Breast epithelium (tissue), 4 donors: ENCODE measurements at places on chromosomes 6 and 20.

- DNase-seq = no peak
These were observed 99.1 kb upstream of the ISM1 start for GRCh38 chr20:13121840-13122515.

GRCh38 chr20:3150908-3151307 lies 8.8 kb downstream of the FASTKD5 start:
- DNase-seq = no peak

- DNase-seq = no peak
These were observed 13.3 kb upstream of the CCN5 start for GRCh38 chr20:44701858-44702256.

DNA sequence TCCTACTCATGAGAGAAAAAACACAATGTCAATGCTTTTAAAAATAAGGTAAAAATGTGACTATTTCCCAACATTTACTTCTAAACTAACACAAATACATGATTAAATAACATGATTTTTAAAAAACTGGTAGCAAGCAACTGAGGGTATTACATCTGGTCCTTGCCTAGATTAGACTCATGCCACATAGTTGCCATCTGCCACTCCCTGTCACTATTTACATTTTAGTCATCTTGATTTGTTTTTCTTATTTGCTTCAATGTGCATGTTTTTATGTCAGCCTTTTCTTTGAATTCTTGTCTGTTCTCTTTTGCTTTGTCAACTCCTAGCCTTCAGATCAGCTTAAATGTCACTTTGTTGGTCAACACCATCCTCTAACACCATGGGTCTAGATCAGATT lies 207.0 kb upstream of the SIM1 start:
- DNase-seq = no peak

GRCh38 chr6:1554476-1555310 lies 55.0 kb upstream of the FOXC1 start:
- peak; percentile 47 for DNase-seq

DNA sequence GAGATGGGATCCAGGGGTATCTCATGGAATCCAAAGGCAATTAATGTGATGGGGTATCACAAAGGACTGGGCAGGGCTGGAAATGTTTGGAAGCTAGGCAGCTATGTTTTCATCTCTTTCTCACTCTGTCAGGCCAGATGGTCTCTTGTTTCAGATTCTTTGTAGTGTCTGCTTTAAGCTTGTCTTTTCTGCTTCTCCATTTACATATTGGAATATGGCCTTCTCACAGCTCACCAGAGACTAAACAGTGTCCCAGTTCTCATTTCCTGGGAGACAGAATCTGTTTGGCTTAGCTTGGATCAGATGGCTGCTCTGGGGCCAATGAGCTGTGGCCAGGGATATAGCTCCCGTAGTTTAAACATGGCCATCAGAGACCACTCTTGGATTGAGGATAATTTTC lies 78.9 kb downstream of the SLC35F1 start:
- DNase-seq = no peak
